ENCODE measurements at places on chromosomes 3 and 15.

- DNase-seq = no peak
These were observed 17.1 kb upstream of the MUC13 start for GRCh38 chr3:124951511-124952281.

DNA sequence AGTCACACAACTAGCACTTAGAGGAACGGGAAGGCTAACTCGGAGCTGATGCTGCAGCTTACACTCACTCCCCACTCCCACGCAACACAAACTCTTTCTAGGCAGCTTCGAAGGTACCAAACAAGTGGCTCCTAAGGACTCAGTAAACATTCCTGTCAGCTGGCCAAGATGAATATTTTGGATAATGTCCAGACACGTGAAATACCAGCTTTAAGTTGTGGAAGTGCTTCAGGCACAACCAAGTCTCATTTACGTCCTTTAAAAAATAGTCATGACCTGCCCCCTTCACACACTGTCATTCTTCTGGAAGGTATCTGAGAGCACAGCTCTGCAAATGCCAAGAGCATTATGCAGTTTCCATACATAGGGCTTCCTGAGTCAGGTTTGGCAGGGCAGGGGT lies 1005.9 kb upstream of the CFAP20DC start:
- DNase-seq = no peak

GRCh38 chr3:100008081-100008698 lies 106.1 kb downstream of the FILIP1L start:
- DNase-seq = no peak

GRCh38 chr15:29018995-29019976 lies 133.5 kb downstream of the APBA2 start:
- DNase-seq = no peak

GRCh38 chr3:9730657-9731205 lies 804 bp upstream of the BRPF1 start:
- no peak for DNase-seq

DNA sequence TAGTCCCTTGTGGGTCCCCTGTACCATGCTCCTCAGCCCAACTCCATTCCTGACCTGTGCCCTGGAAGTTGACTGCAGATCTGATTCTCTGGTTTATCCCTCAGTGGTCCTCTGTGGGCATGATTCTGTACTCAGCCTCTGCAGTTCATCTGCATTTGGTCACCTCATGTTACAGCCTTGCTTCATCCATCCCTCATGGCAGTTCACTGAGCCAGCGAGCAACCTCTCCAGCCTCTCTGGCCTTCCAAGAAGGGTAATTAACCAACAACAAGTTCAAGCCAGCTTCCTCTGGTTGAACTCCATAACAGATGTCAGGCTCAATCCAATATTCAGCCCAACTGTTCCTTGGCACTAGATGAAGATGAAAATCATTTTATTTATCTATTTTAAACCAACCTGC lies 509.5 kb downstream of the NTRK3 start:
- DNase-seq = no peak

- DNase-seq = no peak
These were observed 1.6 kb downstream of the GP9 start for GRCh38 chr3:129061888-129062834.

DNA sequence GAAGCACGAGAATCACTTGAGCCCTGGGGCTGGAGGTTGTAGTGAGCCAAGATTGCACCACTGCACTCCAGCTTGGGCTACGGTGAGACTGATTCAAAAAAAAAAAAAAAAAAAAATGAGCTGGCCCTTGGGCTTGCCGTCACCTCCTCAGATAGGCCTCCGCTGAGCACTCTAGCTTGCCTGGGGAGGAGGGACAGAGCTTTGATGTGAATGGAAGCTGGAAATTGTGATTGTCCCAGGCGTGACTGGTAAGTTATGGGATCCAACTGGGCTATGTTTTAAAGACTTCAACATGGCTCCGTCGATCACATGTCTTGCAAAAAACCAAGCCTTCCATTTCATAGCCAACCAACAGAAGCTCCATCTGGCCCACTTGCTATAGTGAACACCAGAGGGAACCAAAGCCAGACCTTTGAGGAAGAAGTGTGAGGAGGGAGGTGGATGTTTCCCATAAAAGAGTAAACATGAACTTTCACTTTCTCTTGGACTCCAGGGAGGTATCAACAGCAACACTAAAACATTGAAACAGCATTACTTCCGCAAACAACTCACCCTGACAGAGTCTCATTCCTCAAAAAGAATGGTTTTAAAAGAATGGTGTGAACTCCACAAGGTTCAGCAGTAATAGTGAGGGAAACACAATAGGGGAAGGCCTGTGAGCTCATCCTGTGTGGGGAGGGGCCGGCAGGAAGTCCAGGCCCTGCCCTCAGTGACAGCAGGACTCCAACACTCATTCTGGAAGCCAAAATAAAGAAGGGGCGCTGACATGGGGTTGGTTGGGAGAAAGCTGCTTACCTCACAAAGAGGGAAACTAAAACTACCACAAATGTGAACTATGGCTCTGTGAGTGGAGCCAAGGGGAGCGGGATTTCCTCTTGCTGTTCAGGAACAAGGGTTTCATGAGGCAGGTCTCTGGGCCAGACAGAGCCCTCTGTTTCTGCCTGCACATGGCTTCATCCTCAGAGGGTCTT lies 59.2 kb upstream of the IL12A start:
- DNase-seq = peak; percentile 5

GRCh38 chr3:28718074-28718849 lies 369.6 kb upstream of the AZI2 start:
- no peak for DNase-seq

GRCh38 chr3:107976202-107976800 lies 114.5 kb downstream of the CD47 start:
- DNase-seq = no peak

DNA sequence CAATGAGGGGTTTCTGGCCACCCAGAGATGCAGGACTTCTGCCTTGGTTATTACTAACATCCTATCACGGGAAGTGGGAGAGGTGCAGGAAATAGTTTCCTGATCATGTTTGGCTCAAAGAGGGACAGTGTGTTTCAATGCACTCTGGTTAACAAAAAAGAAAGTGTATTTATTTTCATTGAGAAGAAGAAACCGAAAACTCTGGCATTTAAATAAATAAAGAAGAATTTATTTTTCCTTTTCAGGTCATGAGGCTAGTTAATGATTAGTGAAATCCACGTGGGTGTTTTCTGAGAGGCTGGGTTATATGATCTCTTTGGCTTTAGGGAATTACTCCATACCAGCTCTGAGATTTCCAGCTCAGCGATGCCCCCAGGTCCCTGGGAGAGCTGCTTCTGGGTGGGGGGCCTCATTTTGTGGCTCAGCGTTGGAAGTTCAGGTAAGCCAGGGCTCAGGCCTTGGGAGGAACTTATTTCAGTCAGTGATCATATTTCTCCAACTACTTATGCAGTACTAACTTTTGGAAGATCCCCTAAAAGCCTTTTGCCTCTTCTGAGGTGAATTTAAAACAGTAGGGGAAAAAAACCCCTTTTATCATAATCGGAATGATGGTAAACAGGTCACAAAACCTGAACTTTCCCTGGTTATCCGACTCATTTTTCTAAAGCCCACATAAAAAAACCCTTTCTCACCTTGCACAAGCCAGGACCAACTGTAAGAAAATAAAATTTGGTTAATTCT lies at the start of gene PLA1A:
Gene PLA1A (plus strand): TSS at position 338 of the 741 bp plus-strand sequence. CDS start 29 bp downstream, at position 367.
- DNase-seq = no peak

GRCh38 chr3:152257563-152258035 lies 11.1 kb upstream of the MBNL1 start:
- no peak for DNase-seq

GRCh38 chr15:86327230-86327865 lies 247.7 kb downstream of the AGBL1 start:
- DNase-seq = no peak

DNA sequence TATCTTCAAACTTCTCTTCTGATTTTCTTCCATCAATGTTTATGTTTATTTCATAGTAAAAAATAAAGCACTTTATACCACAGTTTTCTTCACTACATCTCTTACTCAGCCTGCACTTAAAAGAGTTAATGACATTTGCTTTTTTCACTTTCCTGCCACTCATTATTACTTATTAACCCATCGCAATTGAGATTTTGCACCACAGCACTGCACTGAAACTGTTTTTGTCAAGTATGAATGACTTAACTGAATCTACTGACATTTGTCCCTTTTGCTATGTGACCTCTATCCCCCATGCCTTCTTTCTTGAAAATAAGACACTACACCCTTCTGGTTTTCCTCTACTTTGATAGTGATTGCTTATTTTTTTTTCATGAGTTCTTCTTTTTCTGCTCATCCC lies 739.7 kb upstream of the DPPA4 start:
- no peak for DNase-seq

DNA sequence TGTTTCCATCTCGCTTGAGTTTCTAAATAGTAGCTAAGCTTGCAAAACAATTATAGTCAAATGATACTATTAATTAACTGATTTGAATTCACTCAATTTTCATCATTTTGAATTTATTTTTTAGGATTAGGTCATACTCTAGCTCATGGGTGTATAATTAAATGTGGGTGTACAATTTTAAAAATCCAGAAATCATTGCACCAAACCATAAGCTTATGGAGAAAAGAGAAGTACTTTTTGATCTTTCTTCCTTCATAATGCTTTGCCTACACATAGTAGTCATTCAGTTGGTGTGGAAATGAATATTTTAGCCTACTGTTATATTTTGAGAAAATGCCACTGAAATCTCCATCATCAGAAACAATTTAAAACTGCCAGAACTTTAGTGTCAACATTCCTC lies 175.1 kb downstream of the CD47 start:
- DNase-seq = no peak

Data from thymus (tissue), 14 donors.